ENCODE measurements at places on chromosomes 3 and 15.
A peak's percentile ranks its signal among the peaks of the same experiment; 100 is the strongest.

GRCh38 chr3:170585008-170585936 is 603 bp downstream of the SLC7A14 start:
- no peak for DNase-seq

GRCh38 chr3:120145542-120146285 is 51.5 kb upstream of the GSK3B start:
- DNase-seq: no peak

- DNase-seq: no peak
These were observed 5.8 kb downstream of the TASOR start for GRCh38 chr3:56677286-56677685.

GRCh38 chr3:142027735-142028134 is 121.6 kb downstream of the TFDP2 start:
- no peak for DNase-seq

- no peak for DNase-seq
These were observed 195.1 kb downstream of the UBE3A start for GRCh38 chr15:25243800-25244097.

- DNase-seq: no peak
These were observed 227.1 kb upstream of the CGNL1 start for GRCh38 chr15:57149196-57149595.

GRCh38 chr3:155368786-155369185 is 75.3 kb upstream of the STRIT1 start:
- DNase-seq: no peak

GRCh38 chr3:60125686-60126085 is 1075.9 kb upstream of the CFAP20DC start:
- DNase-seq: no peak

DNA sequence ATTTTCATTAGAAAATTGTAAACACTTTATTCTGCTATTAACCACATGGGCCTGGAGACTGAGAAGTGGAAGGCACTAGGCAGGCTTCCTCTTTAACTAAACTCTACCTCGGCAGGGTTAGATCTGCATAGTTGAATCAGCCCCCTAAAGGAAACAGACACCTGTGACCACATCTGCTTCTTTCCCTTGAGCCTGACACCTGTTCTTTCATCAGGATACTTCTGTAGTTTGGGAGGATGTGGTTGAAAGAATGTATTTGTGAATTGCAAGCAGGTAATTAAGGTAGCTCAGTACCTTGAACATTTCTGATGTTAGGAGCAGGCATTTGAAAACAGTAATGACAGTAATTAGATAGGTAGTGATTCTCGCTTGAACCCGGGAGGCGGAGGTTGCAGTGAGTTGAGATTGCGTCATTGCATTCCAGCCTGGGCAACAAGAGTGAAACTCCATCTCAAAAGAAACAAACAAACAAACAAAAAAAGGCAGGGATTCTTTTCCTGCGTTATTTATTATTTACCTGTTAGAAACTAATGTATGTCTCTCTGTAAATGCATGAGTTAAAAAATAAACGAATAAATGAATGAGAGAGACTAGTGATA is 468.5 kb downstream of the NLGN1 start:
- no peak for DNase-seq

GRCh38 chr3:56118968-56119367 is 349.3 kb downstream of the ERC2 start:
- no peak for DNase-seq

DNA sequence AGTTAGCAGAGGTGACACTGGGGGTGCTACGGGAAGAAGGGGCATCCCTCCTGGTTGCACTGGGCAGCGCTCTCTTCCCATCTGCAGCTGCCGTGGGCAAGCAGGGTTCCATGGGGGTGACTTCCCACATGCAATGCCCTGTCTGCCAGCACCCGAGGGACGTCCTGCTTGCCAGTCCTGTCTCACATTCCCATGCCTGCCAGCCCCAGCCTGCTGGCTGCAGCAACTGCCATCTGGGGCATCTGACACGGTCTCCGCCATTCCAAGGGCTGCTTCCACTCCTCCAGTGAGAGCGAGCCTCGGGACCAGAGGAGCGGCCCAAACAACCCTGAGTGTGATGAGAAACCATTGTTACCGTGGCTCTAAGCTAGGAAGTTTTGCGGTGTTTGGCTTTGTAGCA is 45.4 kb upstream of the RPL32 start:
- no peak for DNase-seq

GRCh38 chr15:25717457-25718168 is 145.5 kb downstream of the ATP10A start:
- DNase-seq: no peak

GRCh38 chr3:49493901-49494300 is 23.8 kb downstream of the DAG1 start:
- DNase-seq: no peak

DNA sequence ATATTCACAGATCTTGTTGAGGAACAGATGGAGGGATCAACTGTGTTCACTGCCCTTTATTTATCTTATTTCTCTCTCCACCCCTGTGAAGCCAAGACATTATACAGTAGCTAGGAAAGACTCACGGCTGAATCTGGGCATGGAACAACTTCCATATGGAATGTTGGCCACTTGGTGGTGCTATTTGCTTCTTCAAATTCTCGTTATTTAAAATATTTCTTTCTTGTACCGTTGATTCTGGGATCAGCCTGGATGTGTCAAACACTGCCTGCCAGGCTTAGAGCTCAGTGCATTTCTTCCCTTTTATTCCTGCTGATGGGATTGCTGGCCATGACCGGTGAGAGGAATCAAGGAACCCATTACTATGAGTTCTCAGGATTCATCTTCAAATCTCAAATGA is 17.5 kb upstream of the GASK1A start:
- DNase-seq: peak; percentile 8

DNA sequence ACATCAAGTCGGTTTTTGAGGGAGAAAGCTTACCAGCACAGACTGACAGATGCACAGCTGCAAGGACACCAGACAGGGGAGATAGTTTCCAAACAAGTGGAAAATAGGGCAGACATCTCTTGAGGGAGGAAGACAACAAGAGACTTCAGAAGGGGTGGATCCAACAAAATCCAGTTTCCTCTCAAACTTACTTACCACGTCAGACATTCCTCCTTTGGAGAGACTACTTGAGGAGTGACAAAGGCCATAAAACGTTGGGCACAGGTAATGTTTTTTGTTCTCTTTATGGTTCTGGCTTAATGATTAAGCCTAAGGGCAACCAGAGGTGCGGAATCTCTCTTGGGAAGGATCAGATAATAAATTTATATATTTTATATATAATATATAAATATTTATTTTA is 76.1 kb downstream of the CD200 start:
- no peak for DNase-seq

DNA sequence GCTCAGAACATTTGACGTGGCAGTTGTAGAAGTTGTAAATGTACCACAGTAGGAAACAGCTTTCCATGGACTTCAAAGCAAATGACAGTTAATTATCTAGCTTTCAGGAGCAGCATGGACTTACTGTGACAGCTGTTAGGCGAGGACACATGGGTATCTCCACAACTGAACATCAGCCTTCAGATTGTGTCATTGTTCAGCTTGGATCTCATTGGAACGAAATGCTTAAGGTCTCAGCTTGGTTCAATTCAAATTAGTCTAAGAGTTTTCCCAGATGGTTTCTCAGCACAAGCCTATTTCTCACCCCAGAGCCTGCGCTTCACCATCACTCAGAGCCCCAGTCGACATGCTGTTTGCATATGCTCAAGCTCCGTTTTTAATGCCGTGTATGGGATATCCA is 21.1 kb upstream of the GYG1 start:
- DNase-seq: no peak

DNA sequence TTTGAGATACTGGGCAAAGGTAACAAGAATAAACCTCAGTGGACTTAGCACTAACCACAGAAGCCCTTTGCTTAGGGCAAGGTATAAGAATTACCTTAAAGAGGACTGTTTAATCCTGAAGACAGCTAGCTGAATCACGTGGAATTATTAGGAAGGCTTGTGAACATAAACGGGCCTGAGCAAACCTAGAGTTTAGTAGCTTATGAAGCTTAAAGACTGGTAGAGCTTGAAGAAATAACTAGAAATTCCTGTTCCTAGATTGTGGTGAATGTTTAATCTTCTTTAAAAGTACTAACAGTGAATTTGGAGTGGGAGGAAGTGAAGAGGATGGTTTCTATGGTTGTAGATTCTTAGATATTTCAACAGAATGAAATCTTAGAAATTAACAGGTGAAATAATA is 428.9 kb upstream of the THRB start:
- DNase-seq: no peak

GRCh38 chr3:193418576-193419373 is 40.2 kb upstream of the ATP13A5 start:
- no peak for DNase-seq

- DNase-seq: no peak
These were observed 122.3 kb downstream of the ATP1B3 start for GRCh38 chr3:141998669-141999290.

- DNase-seq: no peak
These were observed 9.2 kb upstream of the TMEM212 start for GRCh38 chr3:171833789-171834460.

GRCh38 chr3:139127101-139127500 is 82.4 kb upstream of the PRR23C start:
- DNase-seq: no peak

DNA sequence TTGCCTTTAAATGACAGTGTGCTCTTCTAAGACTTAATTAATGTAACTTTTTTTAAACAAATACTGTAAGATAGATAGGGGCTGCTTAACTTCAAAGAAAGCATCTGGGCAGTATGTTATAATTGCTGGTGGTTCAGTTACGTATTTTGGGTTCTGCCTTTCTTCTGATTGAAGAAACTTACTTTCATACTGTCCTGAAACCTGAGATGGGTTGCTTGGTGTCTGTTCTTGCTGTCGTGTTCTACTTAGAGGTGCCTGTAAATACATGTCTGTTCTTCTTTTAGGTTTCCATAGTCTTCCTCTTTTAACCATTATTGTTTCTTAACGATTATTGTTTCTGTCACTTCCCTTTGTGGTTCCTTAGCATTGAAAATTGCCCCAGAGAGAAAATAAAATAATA is 297.7 kb upstream of the CHRM5 start:
- no peak for DNase-seq

DNA sequence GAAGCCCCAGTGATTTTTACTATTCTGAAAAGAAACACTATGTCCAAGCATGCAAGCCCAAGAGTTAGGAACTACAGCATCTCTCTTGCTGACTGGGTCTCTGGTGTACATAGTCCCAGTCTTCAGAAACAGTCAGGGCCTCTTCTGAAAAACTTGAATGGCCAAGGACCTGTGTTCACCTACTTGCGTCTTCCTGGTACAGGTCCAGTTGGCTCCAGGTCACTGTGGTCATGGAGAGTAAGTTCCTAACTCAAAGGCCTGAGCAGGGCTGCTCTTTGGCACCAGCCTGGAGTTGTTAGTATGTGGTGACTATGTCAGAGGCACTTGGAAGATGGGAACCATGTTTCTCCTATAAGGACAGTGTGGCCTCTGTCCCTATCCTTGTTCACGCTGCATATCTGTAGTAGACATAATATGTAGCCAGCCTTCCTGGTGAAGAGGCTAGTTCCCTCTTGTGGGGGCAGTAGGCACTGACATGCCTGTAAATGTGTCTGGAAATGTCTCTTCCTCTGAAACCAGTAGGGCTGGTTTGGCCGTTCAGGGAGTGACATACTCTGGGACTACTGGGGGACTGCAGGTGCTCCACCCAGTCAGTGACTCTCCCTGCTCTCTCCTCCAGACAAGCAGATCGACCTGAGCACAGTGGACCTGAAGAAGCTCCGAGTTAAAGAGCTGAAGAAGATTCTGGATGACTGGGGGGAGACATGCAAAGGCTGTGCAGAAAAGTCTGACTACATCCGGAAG is 2.6 kb upstream of the RBM15B start:
- no peak for DNase-seq

DNA sequence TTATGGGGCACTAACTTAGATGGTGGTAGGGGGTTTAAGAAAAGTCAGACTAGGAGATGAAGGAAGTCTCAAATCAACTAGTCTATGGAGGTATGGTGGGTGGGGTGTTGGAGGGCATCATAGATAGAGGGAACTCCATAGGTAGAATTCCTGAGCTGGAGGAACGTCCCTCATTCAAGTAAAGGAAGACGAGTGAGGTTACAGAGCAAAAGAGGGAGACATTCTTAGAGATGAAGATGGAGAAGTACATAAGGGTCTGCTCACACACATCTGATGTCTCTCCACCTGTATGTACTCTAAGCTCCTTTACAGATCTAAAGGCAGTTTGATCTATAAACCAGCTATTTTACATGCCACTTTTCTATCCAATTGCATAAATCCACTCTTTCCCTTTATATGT is 1.4 kb downstream of the PLSCR1 start:
- DNase-seq: no peak

- no peak for DNase-seq
These were observed 2.4 kb downstream of the ATP1B3 start for GRCh38 chr3:141878817-141879216.

DNA sequence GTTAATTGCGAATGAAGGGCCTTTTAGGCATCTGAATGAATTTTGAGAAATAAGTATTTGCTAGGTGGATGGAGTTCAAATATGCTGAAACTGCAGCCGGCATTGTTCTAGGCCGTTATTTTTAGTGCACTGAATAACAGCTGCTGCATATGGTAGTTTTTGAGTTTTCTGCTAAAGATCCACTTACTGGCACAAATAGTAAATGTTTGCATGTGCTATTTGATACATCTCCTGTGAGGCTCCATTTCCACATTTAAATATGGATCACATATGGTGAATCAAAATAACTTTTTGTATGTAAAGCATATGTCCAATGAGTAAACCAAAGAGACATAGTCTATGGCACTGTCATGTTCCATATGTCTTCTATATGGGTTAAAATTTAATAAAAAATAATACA is 56.7 kb upstream of the CNTN4 start:
- DNase-seq: no peak

- DNase-seq: no peak
These were observed 2.2 kb upstream of the RBP1 start for GRCh38 chr3:139541532-139542288.

DNA sequence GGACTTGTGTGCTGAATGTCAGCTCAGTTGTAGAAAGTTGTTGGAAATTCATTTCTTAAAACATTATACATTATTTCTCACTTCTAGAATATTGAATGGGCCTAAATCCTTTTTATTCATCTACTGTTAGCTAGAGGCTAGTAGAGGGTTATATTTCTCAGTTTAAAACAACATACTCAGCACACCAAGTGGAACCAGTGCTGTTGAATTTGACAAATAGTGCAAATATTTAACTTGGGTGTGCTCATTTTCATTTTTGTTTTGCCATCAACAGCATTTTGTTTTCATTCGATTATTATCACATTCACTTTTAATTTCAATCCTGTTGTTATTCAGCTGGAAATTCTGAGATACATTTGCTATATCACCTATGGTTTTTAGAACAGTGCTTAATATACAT is 269.4 kb upstream of the PEX5L start:
- DNase-seq: no peak

DNA sequence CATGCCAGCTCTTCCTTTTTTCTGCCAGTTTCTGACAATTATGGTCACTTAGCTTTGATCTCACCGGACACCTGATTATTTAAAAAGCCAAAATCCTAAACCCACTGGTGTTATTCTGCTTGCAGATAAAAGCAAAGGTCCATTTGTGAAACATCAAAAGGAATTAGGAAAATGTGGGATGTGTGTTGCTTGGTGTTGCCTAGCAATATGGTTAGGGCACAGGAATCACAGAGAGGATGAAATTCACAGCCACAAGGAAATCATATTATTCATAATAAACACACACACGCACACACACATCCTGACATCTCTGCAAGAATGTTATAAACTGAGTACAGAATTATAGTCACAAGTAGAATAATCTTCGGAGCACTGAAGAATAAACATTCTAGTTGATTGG is 89.3 kb upstream of the BHLHE40 start:
- DNase-seq: no peak

GRCh38 chr3:105885256-105885655 is 16.4 kb upstream of the CBLB start:
- DNase-seq: no peak

- DNase-seq: no peak
These were observed 124.4 kb downstream of the P2RY1 start for GRCh38 chr3:152959307-152959706.
